ENCODE measurements at places on chromosomes 11 and 22. TPM values are rescaled to one million over a fixed set of nuclear protein-coding genes. Genes with fewer than 3 reads are reported as not detected.
A peak's percentile ranks its signal among the peaks of the same experiment; 100 is the strongest.

DNA sequence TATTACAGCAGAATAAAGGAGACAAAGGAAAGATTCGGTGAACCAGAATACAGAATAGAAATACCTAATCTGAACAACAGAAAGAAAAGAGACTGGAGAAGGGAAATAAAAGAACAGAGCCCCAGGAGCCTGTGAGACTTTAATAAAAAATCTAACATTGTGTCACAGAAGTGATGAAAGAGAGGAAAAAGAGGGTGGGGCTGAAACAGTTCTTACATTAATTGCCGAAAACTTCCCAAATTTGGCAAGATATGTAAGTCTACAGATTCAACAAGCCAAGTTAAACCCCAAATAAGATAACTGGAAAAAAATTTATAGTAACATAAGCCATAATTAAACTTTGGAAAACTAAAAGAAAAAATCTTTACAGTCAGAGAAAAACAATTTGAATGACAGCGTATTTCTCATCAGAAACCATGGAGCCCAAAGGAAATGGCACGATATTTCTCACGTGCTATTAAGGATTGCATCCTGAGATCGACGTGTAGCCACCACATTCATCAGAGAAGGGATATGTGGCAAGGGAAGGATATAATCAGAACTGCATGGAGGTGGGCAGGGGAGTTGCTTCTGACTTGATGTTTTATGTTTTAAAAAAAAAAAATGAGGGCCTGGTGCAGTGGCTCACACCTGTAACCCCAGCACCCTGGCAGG, 73.9 kb downstream of the SGSM3 start:
- DNase-seq = no peak

- DNase-seq = peak; percentile 80
Measured at GRCh38 chr11:128884703-128885338, 6.3 kb upstream of the KCNJ5 start.

DNA sequence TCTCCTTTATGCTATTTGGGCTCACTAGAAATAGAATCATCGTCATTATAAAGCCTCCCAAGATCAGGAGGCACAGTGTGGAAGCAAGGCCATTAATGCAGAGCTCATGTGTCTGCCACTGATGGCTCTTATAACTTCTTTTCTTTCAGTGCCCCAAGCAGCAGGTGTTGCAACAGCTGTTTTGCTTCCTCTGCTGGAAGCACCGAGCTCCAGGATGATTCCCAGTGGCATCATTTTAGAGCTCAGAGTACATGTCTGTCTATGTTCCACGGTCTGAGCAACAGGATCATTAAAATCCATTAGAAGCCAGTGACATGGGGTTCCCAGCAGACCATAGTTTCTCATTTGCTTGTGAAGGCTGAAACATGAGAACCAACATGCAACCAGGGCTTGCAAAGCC, 803.0 kb upstream of the FAT3 start:
- peak; percentile 23 for DNase-seq

DNA sequence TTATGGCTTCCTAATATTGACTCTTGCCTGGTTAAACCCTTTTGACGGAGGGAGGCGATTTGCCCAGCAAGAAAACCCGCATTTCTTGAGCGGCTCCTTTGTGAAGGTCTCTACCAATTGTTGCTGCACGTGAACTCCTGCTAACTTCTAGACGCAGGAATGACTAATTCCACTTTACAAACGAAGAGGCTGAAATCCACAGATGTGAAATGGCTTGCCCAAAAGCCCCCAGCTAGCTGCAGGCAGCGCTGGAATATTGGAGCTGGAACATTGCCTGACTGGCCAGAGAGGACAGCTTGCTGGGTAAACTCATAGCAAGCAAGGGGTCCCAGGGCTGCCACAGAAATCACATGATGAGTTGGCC, 542 bp downstream of the GCAT start:
- no peak for DNase-seq

The CRYBA4 gene
- not detected for polyA plus RNA-seq

The PRDM10 gene
- polyA plus RNA-seq = 8.6 TPM
